Fibroblast of gingiva (primary cell): ENCODE measurements at places on chromosomes 7 and 10.

DNA sequence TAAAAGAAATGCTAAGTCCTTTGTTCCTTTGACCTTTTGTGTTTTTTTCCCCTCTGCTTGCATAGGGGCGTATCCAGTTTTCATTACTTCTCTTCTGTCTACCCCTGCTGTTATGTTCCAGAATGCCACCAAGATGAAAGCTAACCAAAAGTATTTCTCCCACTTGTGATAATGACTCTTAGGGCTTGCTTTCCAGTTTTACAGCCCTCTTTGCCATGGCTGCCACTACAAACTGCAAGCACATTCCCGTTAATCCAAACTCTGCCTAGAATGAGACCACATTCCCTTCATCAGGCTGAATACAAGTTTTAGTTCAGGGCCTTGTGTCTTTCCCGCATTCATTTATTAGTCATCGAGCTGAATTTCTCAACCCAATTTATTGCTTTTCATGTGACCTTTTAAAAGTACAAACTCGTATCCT lies 23.6 kb upstream of the CD36 start:
- peak; percentile 77 for DNase-seq

DNA sequence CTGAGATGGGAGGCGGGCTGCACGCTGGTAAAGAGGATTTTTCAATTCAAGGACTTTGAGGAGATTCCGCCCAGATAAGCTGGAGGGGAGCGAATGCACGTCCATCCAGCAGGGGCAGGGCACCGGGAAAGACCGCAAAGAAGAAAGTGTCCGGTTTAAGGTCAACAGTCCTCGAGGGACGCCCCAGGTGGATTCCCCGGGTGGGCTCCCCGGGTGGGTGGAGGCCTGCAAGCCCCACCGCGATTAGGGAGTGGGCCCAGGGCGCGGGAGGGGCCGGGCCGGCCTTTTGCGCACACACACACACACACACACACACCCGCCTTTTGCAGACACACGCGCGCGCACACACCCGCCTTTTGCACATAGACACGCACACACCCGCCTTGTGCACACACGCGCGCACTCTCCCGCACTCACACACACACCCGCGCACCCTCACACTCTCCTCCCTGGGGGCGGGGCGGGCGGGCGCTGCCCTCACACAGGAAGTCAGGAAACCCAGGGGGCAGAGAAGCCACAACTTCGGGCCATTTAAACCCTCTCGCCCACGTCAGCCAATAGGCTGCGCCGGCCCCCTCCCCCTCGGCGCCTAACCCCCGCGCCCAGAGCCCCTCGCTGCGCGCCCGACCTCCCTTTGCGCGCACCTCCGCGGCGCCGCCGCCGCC lies 615 bp downstream of the ARHGAP12 start:
- DNase-seq, result peak; percentile 58

GRCh38 chr7:30351724-30352123 lies 67.3 kb downstream of the ZNRF2 start:
- DNase-seq, result no peak

DNA sequence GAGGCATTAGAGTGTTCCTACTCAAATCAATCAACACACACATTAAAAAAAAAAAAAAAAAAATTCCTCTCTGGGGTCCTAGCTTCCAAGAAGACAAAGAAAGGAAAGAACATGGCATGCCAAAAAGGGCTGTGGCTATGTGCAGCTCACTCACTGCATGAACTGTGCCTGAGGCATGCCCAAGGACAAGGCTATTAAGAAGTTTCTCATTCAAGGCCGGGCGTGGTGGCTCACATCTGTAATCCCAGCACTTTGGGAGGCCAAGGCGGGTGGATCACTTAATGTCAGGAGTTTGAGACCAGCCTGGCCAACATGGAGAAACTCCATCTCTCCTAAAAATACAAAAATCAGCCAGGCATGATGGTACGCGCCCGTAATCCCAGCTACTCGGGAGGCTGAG lies 41.9 kb upstream of the PPP3CB start:
- DNase-seq, result no peak

DNA sequence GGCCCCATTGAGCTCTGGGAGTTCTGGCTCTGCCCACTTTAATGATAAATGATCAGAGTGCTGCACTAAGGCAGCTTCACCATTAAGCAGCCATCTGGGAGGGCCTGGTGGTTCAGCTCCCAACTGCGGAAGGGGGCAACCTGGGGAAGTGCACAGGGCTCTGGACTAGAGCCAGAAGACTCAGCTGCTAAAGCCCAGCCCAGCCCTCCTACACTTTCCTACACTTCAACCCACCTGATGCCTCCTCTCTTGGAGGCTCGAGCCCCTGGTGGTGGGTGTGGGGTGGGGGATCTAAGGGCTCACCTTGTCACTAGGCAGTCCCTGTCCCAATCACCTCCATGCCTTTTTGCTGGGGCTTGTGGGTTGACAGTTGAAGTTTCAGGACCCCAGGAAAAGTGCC lies 60.6 kb upstream of the ANTXRL start:
- DNase-seq, result no peak

DNA sequence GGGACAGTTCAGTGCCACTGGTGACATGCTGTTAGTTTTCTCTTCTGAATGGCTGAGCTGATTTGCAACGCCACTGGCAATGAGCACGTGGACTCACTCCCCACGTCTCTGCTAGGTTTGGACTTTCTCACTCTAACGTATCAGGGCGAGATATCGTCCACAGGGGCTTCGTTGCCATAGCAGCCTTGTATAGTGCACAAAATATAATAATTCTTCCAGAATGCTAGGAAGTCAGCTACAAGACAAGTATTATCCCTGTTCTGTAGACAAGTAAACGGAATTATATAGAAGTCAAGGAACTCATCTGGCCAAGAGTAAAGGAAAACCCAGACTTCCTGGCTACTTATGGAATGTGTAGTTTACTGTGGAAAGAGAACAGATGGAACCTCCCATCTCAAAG lies 226.8 kb downstream of the ARHGAP21 start:
- DNase-seq, result no peak

DNA sequence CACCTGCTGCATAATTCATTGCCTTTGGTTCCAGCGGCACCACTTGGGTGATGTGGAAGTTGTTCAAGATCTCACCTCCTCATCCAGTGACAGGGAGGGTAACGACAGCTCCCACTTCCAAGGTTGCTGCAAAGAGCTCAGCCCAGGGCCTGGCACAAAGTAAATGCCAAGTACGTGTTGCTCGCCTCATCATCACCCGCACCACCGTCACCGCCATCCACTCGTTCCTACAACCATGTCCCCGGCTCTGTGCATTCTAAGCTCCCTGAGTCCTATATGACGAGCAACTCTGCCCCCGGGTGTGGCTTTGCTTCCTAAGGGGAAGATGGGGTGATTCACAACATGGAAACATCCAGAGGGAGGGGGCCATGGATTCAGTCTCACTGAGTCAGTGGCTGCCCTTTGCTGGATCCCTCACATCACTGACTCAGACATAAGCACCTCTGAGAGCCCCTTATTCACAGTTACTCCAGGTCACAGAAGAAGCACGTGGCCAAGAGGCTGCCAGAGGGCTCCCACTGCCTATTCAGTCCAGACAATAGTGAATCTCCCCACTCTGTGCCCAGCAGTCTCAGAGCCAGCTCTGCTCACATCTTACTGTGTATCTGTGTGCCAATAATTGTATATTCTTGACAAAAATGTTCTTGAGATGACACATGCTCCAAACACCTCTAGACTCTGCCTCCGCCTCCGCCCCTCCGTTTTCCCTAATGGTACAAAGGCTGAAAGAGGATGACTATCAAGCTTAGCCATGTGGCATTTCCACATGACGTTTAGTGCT lies 159.1 kb downstream of the GFRA1 start:
- no peak for DNase-seq

DNA sequence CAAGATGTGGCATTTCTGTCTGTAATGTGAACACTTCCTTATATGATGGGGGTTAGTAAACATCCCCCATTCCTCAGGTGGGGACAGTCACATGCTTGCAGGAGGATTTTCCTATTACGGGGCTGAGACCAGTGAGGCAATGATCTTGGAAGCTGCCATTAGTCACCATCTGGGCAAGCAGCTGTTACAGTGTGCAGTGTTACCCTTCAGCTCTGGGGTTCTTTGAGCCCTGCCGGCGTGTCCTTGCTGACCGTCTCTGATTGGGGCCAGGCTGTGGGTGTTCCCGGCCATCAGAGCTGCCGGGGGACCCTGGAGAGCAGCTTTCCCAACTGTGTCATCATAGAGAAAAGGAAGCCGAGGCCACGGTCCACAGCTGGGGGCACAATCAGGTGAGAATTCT lies 126.8 kb upstream of the FAM20C start:
- DNase-seq, result peak; percentile 51

GRCh38 chr10:91214911-91215310 lies 5.6 kb upstream of the PCGF5 start:
- DNase-seq, result no peak

GRCh38 chr7:108423089-108423989 lies 32.9 kb downstream of the NRCAM start:
- DNase-seq, result no peak

DNA sequence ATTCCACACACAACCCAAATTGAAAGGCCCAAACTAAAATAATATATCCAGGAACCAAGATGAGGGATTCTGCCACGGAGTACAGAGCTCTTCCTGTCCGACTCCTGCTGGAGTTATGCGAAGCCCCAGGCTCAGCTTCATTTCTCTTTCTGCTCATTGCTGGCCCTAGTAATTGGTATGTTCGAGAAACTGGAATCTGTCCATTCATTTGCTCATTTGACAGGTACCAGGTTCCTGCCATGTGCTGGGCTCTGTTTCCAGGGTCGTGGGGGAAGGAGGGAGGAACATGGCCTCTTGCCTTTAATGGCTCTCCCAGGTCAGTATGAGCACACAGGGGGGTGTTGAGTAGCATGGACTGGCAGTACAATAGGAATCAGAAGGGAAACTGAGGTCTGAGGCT lies 179.2 kb upstream of the SHH start:
- no peak for DNase-seq

DNA sequence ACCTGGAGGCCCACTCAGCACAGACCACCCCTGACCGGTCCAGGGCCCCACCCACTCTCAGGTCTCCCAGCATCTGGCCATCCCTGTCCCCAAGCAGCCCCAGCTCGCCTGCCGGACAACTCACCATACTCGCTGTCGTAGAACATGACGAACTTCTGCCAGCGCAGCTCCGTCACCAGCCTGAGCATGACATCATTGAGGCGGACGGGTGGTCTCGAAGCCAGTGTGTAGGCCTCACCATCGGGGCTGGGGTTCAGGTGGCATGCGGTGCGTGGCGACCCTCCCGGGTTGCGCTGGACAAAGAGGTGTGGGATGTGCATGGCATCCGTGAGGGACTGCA lies 160.4 kb downstream of the GRID1 start:
- no peak for DNase-seq

DNA sequence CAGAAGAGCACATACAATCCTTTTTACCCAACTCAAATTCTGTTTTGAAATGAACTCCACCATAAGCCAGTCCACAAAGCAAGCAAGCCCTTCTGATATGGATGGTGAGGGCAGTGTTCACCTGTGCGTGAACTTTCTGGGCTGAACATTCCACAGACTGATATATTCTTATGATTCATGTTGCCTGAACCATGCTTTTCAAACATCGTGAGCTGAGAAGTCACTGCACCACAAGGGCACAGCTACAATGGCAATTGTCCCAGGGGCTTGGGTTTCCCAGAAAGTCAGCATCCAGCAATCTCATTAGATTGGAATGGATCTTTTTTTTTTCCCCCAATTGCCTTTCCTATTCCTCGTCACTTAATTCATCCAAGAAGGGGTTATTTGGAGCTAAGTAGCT lies 86.9 kb upstream of the ZNF438 start:
- DNase-seq, result peak; percentile 19

DNA sequence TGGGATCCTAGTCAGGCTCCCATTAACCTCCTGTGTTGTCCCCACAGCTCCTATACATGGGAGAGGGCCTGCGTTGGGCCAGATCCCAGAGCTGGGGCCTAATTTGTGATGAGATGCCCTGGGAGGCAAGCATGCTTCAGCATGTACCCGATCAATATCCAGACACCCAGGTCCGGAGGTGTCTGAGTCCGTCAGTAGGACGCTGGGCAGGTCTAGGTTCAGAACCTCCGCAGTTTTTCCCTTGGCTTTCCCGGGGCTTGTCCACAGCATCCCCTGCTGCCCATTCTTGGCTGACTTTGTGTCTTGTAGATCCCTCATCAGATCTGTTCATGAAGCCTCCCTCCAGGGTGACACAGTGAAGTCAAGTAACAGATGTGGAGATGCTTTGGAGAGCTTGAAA lies 32.7 kb upstream of the RBAK start:
- no peak for DNase-seq

GRCh38 chr7:127245002-127245401 lies 7.7 kb downstream of the GRM8 start:
- DNase-seq, result no peak

- DNase-seq, result no peak
These were observed 515.3 kb downstream of the GRID1 start for GRCh38 chr10:85851325-85851724.

GRCh38 chr7:86775203-86775602 lies 131.5 kb downstream of the GRM3 start:
- DNase-seq, result no peak

GRCh38 chr10:1643908-1644179 lies 93.5 kb downstream of the ADARB2 start:
- no peak for DNase-seq

DNA sequence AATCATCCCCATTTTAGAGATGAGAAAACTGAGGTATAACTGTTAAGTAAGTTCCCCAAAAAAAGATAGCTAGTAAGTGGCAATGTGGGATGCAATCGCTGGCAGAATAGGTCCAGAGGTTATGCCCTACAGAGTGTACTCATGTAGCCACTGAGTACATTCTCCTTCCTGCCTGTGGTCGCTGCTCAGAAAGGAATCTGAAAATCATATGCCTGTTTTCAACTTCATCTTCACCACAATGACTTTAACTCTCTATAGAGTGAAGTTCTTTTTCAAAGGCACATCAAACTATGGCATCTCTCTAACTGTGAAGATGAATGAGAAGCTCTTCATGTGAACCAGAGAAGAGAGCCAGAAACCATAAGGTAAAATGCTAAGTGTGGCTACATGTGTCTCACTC lies 162.2 kb upstream of the SLC25A13 start:
- no peak for DNase-seq

DNA sequence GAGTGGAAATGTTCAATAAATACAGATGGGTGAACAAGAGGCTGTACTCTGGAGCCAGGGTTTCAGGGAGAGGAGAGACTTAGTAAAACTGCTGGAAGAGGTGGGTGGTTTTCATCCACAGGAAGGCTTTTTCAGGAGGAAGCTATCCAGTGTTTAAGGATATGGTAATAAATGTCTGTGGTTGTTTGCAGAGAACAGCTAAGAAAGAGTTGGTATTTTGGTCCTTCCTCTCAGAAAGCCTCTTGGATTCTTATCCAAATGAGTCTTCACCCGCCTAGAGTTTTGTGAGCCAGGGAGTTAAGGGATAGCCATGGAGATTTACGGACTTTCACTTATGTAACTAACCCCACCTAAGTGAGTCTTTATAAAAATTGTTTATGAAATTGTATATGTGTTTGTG lies 95.7 kb downstream of the GNAI1 start:
- DNase-seq, result no peak
